ENCODE measurements at places on chromosomes 4 and X.

- H3K4me3 ChIP-seq = no peak overlapping the region
- no peaks in the 10 kb centered on the region for H3K27me3 ChIP-seq
- H3K27ac ChIP-seq = no peak overlapping the region
- no peak for DNase-seq
- H3K4me1 ChIP-seq = no peaks in the 10 kb centered on the region
Observed at GRCh38 chrX:150092549-150092948, 154.3 kb upstream of the EOLA2 start.

GRCh38 chr4:34158878-34159277 lies 2085.4 kb downstream of the ARAP2 start:
- no peaks in the 10 kb centered on the region for H3K27me3 ChIP-seq
- no peak overlapping the region for H3K27ac ChIP-seq
- H3K4me1 ChIP-seq = no peaks in the 10 kb centered on the region
- no peak for DNase-seq

DNA sequence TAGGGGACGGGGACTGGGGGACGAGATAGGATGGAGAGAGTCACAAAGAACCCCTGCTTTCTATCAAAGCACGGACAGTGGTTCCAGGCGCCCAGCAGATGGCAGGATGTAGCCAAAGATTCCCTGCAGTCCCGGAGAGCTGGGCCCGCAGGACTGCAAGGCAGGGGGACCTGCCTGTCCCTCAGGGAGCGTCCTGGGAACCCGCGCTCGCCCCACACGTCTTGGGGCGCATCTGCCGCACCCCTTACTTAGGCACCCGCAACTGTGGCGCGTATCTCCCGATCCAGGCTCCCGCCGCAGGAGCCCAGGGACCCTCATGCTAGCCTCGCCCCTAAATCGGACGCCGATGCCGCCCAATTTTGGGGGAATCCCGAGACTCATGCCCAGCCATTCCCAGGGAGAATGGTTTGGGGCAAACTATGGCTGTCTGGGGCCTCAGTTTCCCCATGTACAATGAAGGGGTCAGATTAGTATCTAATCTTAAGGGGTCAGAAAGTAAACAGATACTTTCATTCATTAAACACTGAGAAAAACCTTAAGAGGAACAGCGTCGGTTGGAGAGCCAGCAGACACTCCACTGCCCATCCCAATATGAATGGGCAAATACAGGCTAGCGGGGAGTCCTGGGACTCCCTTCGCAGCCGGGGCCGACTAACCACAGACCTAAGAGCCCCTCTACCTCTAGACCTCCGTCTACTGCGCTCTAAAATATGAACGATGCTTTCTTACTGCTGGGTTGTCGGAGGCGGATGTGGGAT lies 581 bp upstream of the STK32B start:
- peaks cover 13% of the 10 kb centered on the region for H3K4me1 ChIP-seq
- H3K27ac ChIP-seq = no peak overlapping the region
- H3K27me3 ChIP-seq = peaks cover 92% of the 10 kb centered on the region
- H3K36me3 ChIP-seq = peaks cover 2% of the 10 kb centered on the region
- H3K4me3 ChIP-seq = peak overlapping the region; percentile 74
- no peak for DNase-seq

- peak overlapping the region; percentile 53 for H3K4me3 ChIP-seq
- peak overlapping the region; percentile 86 for H3K27ac ChIP-seq
- no peak for DNase-seq
- peaks cover 25% of the 10 kb centered on the region for H3K36me3 ChIP-seq
- H3K27me3 ChIP-seq = no peaks in the 10 kb centered on the region
Observed at GRCh38 chr4:8229331-8229975, 30.4 kb downstream of the SH3TC1 start.

DNA sequence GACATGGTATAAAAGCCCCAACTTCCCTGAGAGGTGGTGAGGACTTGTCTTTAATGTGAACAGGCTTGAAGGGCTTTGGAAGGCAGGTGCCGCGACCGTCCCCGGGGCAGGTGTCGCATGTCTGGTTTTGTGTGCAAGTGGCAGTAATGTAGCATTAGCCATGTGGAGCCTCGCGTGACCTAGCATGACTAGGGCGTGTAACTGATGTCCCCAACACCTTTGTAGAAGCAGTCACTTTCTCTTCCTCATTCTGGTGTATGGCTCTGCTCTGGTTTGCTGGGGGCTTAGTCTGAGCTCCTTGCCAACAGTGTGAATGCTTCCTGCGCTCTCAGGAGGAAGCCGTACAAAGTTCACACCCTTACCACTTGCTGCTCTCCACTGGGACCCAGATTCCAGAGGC lies 145.7 kb downstream of the AMMECR1 start:
- H3K36me3 ChIP-seq = peaks cover 10% of the 10 kb centered on the region
- H3K4me3 ChIP-seq = no peak overlapping the region
- no peak overlapping the region for H3K27ac ChIP-seq
- H3K27me3 ChIP-seq = no peaks in the 10 kb centered on the region
- no peak for DNase-seq
- no peaks in the 10 kb centered on the region for H3K4me1 ChIP-seq

DNA sequence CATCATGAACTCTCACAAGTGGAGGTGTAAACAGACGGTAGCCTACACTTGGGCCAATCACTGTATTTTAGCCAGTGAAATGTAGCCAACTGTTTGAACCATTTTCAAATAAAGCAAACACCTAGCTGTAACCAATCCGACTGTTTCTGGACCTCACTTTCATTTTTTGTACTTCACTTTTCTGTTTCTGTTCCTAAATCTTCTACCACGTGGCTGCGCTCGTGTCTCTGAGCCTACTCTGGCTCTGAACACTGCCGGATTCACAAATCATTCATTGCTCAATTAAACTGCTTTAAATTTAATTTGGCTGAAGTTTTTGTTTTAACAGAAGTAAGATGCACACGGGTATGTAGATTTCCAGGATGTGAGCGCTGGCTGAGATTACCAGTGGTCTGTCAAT lies 319.1 kb downstream of the RAPGEF2 start:
- no peak overlapping the region for H3K27ac ChIP-seq
- no peak overlapping the region for H3K4me3 ChIP-seq
- H3K27me3 ChIP-seq = peaks cover 8% of the 10 kb centered on the region
- no peaks in the 10 kb centered on the region for H3K36me3 ChIP-seq
- no peaks in the 10 kb centered on the region for H3K4me1 ChIP-seq
- DNase-seq = no peak

- no peaks in the 10 kb centered on the region for H3K36me3 ChIP-seq
- H3K4me1 ChIP-seq = peaks cover 5% of the 10 kb centered on the region
- no peak for DNase-seq
- H3K27ac ChIP-seq = no peak overlapping the region
- no peaks in the 10 kb centered on the region for H3K27me3 ChIP-seq
Observed at GRCh38 chrX:11786862-11787261, 28.8 kb downstream of the MSL3 start.

DNA sequence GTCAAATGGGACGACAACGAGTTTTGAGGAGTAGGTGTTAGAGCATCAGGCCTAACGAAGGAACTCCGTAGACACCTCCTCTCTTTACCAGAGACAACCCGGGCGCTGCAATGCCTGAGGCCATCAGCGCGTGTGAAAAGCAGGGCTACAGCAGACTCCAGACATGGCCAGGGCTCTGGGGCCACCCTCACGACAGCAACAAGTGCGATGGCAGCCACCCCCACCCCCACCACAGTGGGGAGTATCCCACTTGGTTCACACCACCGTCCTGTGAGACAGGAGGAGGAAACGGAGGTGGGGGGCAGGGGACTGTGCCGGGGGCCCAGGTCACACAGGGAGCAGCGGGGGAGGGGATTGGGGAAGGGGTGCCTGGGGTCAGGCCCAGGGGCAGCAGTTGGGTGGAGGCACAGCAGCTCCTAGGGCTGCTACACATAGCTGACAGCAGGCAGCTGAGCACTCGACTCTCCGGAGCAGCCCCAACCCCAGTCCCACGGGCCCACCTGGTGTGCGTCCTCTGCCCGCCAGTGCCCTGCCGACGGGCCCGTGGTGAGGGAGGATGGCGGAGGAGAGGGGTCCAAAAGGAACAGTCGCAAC lies 8.5 kb downstream of the LRPAP1 start:
- no peaks in the 10 kb centered on the region for H3K27me3 ChIP-seq
- peaks cover 36% of the 10 kb centered on the region for H3K36me3 ChIP-seq
- DNase-seq = no peak
- peaks cover 7% of the 10 kb centered on the region for H3K4me1 ChIP-seq
- no peak overlapping the region for H3K27ac ChIP-seq

GRCh38 chr4:15479089-15479912 lies 9.6 kb downstream of the CC2D2A start:
- no peak overlapping the region for H3K4me3 ChIP-seq
- no peaks in the 10 kb centered on the region for H3K4me1 ChIP-seq
- no peak overlapping the region for H3K27ac ChIP-seq

DNA sequence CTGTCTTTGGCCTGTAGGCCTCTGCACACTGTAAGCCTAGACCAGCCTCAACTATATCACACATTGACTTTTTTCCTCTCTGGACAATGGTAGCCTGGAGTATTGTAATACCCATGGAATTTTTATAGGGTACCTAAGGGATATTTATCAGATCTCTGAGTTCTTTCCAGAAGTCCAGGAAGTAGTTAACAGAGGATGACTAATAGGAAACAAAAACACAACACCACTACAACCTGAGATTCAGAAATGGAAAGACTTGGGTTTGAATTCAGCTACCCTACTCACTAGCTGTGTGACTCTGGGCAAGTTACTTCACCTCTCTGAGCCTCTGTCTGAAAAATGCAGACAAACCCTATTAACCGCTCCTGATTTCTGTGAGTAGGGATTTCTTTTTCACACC lies 7.7 kb upstream of the STX18 start:
- H3K36me3 ChIP-seq = peaks cover 7% of the 10 kb centered on the region
- DNase-seq = no peak
- no peak overlapping the region for H3K4me3 ChIP-seq
- H3K27me3 ChIP-seq = no peaks in the 10 kb centered on the region
- peaks cover 12% of the 10 kb centered on the region for H3K4me1 ChIP-seq

DNA sequence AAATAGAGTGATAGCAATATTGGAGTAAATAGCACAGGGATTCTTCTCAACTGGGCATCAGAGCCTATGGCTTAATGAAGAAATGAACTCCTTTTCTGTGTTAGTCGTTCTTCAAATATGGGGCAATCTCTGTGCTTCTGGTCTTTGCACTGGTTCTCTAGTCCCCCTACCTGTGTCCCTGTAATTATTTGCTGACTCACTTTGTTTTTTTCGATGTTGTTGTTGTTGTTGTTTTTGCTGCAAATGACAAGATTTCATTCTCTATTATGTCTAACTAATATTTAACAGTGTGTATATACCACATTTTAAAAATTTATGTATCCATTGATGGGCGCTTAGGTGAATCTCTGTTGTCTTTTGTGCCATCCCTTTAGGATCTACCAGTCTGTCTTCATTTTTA lies 2137.8 kb upstream of the TENM3 start:
- no peak for DNase-seq
- H3K27ac ChIP-seq = no peak overlapping the region

DNA sequence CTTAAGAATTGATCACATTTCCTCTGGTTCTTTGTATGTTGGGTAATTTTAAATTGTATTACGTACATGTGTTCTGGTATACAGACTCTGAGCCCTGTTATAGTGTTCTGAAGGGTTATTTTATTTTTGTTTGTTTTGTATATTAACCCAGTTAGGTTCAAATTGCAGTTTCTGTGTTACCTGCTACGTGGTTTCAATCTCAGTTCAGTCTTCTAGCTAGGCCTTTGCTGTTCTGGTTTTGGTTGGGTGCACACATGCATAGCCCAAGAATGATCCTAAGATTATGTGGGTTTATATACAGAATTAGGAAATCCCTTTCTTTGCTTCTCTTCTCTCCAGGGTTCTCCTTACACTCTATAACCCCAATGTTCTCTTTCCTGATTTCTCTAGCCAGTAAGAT lies 161.0 kb downstream of the PPP1R2C start:
- no peaks in the 10 kb centered on the region for H3K36me3 ChIP-seq
- H3K27ac ChIP-seq = no peak overlapping the region
- no peaks in the 10 kb centered on the region for H3K27me3 ChIP-seq
- DNase-seq = no peak

- no peaks in the 10 kb centered on the region for H3K36me3 ChIP-seq
- H3K4me1 ChIP-seq = no peaks in the 10 kb centered on the region
- H3K4me3 ChIP-seq = no peak overlapping the region
- DNase-seq = no peak
- no peak overlapping the region for H3K27ac ChIP-seq
Observed at GRCh38 chr4:96767815-96768480, 928.1 kb downstream of the PDHA2 start.

GRCh38 chr4:129362691-129363274 lies 266.8 kb downstream of the C4orf33 start:
- no peak overlapping the region for H3K4me3 ChIP-seq
- DNase-seq = no peak
- peaks cover 3% of the 10 kb centered on the region for H3K27me3 ChIP-seq
- H3K27ac ChIP-seq = no peak overlapping the region
- no peaks in the 10 kb centered on the region for H3K36me3 ChIP-seq

DNA sequence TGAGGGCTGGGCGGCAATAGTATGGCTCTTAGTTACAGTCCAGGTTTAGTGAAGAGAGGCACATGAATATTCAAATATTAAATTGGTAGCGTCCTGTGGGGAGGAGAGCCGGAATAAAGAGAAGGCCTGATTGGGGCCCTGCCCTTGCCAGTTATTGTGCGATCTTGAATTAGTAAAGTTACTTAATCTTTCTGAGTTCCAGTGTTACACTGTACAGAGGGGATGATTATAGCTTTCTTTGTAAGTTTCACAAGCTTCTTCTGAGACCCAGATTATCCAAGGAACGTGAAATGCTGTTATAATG lies 1.2 kb downstream of the METAP1 start:
- DNase-seq = no peak
- H3K27me3 ChIP-seq = no peaks in the 10 kb centered on the region
- H3K27ac ChIP-seq = peak overlapping the region; percentile 11
- peaks cover 41% of the 10 kb centered on the region for H3K4me1 ChIP-seq
- H3K36me3 ChIP-seq = peaks cover 3% of the 10 kb centered on the region

- peaks cover 5% of the 10 kb centered on the region for H3K4me1 ChIP-seq
- no peak for DNase-seq
- H3K4me3 ChIP-seq = no peak overlapping the region
- no peak overlapping the region for H3K27ac ChIP-seq
Observed at GRCh38 chrX:39574178-39574577, 523.6 kb downstream of the BCOR start.

DNA sequence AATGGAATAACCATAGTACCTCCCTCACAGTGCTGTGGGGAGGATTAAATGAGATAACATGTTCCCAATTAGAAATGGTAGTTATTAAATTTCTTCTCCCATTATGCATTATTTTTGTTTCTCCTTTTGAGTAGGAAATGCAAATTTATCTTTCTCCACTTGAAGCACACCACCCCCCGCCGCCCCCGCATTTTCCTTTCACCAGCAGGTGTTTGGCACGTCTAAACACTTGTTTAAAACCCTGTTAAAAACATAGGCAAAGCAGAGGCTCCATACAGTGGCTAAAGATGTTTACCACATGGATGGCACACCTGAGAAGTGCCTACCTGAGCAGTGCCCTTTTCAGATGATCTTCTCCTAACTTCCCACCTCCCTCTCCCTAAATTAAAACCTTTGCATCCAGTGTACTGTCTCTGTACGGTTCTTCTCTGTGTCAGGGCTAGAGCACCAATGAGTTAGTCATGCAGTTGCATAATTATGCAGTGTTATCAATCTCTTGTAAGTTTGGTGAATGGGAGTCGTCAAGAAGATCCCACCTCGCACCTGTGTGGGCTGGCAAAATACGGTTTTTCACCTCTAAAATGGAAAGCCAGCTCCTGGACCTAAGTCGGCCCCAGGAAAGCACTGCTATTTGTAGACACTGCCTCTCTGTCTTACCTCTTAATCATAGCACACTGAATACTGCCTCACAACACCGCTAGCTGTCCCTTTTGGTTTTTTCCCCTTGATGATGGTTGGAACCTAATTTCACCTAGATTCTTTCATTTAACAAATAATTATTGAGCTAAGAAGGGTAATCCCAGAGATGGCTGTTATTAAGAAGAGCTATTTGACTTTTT lies 122.0 kb downstream of the CT47B1 start:
- H3K27ac ChIP-seq = no peak overlapping the region
- no peak overlapping the region for H3K4me3 ChIP-seq
- no peaks in the 10 kb centered on the region for H3K4me1 ChIP-seq
- no peak for DNase-seq
